Naive B cell (primary cell): ENCODE measurements at places on chromosomes 7 and 10. TPM values are rescaled to one million over a fixed set of nuclear protein-coding genes. Genes with fewer than 3 reads are reported as not detected.

- no peak for DNase-seq
Observed at GRCh38 chr10:7042000-7042399, 368.8 kb downstream of the SFMBT2 start.

RTKN2 gene
- polyA plus RNA-seq: 0.73 TPM

GRCh38 chr7:70700055-70700940 is 431.6 kb upstream of the GALNT17 start:
- DNase-seq: no peak

CEP41 gene
- polyA plus RNA-seq: 10.6 TPM

AKR1C4 gene
- not detected for polyA plus RNA-seq

- DNase-seq: no peak
Observed at GRCh38 chr7:1933066-1933750, 263.1 kb downstream of the ELFN1 start.

DNA sequence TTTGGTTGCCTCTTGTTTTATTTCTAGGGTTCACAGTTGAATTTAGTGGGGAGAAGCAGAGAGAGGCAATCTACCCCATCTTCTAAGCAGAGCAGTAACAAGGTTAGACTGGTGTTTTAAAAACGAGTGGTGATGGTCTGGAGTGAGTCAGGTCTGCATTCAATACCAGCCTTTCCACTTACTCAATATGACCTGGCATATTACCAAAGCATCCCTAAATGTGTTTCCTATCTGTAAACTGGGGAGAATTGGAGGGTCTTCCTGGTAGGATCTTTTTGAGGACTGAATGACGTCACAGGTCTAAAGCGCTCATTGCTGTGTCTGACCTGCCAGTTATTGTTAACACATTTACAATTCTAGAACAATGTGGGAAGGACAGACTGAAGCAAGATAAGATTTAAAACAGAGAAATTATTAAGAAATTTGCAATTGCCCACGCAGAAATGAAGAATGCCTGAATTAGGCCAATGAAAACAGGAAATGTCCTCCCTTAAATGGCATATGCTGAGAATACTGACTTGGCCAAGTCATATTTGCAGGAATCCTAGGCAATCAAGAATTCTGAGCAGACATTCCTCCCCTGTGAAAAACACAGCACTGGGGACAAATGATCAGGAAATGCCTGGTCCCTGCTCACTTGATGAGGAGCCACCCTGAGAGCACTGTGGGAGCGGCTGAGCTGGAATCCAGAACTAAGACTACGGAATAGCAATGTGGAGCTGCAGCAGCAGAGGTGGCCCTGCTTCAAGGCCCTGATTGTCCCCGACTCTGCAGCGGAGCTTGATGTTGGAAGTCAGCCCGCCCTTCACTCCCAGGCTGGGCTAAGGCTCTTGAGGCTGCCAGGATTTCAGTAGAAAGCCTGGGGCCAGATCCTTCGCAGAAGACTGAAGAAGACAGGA is 184.5 kb upstream of the CXCL12 start:
- no peak for DNase-seq

SVOPL gene
- polyA plus RNA-seq: not detected

DNA sequence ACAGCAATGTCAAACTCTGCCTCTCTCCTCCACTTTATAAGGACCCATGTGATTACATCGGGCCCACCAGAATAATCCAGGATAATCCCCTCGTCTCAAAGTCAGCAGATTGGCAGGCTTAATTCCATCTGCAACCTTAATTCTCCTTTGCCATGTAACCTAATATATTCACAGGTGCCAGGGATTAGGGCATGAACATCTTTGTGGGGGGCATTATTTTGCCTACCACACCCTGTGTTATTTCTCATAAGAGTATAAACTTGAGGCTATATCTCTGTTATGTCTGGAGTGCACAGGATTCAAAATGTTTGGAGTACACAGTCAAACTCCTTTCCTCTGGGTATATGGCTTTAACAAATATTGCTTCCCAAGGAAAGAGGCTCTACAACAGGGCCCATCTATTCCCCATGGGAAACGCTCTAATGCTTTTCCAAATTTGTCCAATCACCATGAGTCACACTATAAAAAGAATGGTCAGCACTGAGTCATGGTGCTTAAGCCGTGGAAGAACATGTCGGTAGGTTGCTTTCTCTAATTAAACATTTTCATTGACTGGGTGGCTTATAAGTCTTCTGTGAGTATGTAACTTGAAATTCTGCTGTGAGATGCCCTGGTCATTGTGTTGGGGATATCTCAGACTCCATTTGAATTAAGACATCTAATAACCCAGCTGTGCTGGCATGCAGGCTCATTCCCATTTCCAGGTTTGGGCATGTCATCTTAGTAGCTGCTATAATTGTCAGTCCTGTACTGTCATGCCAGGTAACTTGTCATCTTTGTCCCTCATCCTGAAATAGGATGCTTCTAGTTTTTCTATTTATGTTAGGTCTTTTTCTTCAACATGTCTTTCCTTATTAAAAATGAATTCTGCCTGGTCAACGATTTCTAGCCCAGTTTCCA is 11.5 kb upstream of the AKR1B10 start:
- no peak for DNase-seq
